Daoy (cell line): ENCODE measurements at places on chromosomes 11 and 22.
A peak's percentile ranks its signal among the peaks of the same experiment; 100 is the strongest.

DNA sequence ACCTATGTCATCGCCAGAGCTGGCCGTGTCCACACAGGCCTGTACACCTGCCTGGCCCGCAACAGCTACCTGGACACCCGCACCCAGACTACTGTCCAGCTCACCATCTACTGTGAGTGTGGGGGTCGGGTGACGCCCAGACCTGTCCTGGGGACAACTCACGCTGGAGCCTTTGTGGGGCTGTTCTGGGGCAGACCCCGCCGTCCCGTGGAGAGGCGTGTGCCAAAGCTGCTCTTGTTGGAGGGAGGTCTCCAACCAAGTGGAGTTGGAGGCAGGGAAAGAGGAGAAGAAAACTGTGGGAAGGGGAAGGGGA lies 4.3 kb downstream of the VSIG10L2 start:
- no peak for DNase-seq

GRCh38 chr11:123216249-123216648 lies 21.2 kb upstream of the CLMP start:
- DNase-seq, result no peak

DNA sequence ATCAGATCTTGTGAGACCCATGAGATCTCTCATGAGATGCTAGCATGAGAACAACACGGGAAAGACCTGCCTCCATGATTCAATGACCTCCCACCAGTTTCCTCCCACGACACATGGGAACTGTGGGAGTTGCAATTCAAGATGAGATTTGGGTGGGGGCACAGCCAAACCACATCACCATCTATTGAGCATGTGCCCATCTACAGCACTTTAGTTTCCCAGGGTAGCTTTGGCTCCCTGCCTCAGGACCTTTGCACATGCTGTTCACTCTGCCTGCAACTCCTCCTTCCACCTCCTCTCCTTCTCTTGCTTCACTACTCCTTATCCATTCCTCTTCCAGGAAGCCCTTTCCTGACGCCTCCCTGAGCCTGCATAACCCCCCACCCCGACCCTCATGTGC lies 17.2 kb downstream of the GRIK4 start:
- no peak for DNase-seq

GRCh38 chr11:88411265-88411664 lies 73.7 kb upstream of the CTSC start:
- peak; percentile 55 for DNase-seq

DNA sequence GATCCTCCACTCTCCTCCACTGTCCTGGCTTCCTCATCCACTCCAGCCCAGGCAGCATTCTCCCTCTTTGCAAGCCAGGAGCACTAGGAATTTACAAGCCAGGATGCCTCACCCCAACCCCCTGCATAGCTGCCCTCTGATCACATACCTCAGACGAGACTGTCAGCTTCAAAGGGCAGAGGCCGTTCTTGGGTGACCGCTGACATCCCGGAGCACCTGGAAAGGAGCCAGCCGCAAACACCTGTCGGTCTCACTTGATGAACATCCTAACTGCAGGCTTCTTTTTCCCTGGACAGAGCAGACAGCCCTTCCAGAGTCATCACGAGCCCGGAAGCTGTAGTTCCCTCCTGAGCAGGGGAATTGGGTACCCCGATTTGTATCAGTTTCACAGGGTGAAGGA lies 451.3 kb upstream of the B3GAT1 start:
- no peak for DNase-seq

DNA sequence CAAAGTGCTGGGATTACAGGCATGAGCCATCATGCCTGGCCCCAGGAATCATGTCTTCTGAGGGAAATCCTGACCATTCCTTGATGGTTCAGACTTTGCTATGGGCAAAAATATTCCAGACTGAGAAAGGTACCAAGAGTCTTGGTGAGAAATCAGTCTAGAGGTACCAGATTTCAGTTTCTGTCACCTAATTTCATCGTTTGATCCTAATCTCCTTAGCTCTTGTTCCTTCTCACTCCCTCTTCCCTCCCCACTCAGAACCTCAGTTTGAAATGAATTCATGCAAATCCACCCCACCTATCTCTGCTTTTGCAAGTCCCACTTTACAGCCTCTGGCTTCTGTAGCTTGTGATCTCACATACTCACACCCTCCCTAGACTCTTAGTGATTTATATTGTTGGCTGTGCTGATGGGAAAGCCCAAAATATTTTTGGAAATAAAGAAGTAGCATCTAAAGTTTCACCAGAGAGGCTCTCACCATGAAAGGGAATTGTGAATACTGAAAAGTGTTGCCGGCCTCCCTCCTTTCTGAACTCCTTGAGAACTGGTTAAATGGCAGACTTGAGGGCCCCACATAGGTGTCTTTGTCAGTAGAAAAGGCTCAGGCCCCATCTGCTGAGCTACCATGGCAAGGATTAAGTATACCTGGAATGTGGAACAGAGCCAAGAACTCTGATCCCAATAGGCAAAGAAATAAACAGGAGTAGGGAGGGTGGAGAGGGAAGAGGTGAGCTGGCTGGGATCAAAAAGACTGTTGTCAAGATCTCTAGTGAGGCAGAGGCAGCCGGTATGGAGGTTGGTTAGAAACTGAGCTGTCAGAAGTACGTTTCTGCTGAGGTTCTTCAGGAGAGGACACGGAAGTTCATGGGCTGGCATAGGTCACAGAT lies 190.5 kb upstream of the MTMR2 start:
- no peak for DNase-seq

GRCh38 chr11:71449596-71449995 lies 1.4 kb upstream of the DHCR7 start:
- DNase-seq, result no peak

- no peak for DNase-seq
Measured at GRCh38 chr11:16615480-16615879, 123.0 kb upstream of the C11orf58 start.

DNA sequence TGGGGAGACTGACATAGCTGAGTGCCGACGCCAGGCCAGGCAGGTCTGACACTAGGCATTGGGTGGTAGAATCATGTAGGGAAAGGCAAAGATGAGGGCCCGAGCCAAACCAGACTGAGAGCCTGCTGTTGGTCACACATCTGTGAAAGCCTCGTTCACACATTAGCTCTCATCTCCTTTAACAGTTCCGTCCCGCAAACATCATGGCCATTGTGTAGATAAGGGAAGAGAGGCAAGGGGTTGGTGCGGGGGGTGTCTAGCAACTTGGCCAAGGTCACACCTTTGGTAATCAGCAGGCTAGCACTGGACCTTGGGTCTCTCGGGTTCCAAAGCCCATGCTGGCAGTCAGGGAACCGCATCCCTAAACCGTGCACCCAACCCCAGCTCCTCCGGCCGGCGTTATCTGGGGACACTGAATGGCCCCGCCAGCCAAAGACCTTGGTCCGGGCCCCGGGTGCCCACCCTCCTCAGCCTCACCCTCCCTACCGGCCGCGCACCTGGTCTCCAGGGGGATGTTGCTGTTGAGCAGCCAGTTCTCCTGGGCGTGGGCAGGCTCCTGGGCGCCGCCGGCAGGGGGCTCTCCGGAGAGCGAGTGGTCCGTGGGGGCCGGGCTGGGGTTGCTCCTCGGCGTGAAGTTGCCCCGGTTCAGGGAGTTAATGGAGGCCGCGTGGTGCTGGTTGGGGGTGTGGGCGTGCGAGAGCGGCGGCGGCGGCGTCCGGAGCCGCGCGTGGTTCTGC lies 328.3 kb upstream of the NARS2 start:
- no peak for DNase-seq

GRCh38 chr22:32579529-32580220 lies 105.1 kb downstream of the FBXO7 start:
- DNase-seq, result peak; percentile 72

- peak; percentile 51 for DNase-seq
Measured at GRCh38 chr11:122367809-122368231, 251.8 kb upstream of the BLID start.

DNA sequence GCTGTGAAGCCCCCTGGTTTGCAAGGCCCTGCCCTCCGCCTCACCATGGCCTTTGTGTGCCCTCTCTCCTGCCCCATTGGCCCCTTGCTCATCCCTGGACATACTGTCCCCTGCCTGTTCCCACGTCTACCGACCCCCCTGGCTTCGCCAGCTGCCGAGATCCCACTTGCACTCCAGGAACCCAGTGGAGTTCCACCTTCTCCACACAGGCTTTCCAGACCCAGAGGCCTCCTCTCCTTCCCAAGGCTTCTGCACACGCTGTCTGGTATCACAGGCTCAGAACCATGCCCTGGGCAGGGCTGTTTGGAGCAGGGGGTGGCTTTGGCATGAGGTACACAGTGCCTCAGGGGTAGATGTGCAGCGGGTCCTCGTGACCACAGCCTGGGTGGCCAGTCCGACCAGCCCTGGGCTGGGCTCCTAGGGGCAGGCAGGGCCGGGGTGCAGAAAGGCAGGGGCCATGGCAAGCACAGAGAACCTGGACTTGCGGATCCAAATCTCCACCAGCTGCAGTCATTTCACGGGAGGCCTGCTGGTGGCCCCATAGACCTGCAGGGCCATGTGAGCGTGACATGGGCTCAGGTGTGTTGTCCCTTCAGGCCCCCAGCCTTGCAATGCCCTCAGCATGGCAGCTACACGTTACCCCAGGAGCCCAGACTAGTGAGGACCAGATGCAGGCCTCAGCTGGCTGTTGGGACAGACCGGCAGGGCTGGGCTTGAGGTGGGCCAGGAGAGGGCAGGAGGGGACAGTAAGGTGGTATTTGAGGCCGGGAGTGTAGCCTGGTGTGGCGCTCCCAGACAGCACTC lies 9.5 kb downstream of the GRK2 start:
- DNase-seq, result no peak

DNA sequence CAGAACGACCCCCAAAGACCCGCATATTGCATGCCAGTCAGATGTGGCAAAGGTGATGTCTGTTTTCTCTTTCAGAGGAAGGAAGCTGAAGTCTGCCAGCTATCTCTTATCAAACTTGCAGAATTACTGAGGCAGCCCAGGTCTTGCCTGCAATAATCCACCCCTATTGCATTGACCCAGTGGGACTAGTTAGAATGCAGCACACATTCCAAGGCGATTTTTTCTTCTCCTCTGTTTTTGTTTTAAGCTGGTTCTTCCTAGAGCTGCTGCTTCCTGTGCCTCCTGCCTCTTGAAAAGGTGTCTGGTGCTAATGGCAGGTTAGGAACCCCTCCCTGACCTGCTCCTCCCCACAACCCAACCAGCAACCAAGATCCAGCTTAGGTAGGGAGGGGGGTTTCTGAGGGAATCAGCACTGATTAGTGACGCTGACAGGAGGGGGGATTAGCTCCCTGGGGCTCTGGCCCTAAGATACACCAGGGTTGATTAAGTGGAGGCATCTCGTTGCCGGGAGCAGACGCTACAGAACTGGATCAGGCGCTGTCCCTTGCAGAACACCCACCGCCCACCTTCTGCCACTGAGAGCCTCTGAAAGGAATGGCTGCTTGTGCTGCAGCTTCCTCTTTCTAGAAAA lies 2.8 kb downstream of the NTM start:
- DNase-seq, result no peak

GRCh38 chr11:32171445-32171844 lies 80.6 kb downstream of the RCN1 start:
- DNase-seq, result no peak

GRCh38 chr22:45166932-45167331 lies 3.2 kb downstream of the NUP50 start:
- DNase-seq, result no peak

GRCh38 chr22:36304429-36304828 lies 51.5 kb downstream of the APOL1 start:
- DNase-seq, result no peak

DNA sequence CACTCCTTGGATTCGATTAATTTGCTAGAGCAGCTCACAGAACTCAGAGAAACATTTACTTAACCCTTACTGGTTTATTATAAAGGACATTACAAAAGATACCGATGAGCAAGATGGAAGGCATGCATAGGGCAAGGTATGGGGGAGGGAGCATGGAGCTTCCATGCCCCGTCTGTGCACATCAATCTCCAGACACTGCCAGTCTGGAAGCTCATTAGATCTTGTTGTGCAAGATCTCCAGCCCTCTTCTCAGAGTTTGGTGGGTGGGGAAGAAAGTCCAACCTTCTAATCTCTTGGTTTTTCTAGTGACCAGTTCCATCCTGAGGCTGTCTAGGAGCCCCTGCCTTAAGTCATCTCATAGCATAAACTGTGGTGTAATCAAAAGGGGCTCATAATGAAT lies 190.7 kb downstream of the UVRAG start:
- no peak for DNase-seq

DNA sequence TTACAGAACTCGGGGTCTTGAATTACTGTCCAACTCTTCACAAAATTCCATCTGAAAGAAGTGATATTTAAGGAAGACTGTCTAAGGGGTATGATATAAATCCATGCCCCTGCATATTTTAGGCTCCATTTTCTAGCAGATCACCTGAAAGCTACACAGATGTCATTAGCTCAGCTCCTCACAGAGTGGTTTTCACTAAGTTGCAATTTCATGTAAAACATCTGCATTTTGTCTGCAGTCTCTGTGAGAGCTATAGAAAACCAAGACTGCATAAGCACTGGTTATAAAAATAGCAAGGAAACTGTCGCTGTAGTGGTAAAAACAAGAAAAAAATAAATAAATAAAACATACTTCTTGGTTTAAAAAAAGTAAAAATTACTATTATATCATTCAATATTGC lies 103.4 kb downstream of the RPL27A start:
- no peak for DNase-seq

GRCh38 chr22:26857169-26857568 lies 199.8 kb downstream of the MIAT start:
- DNase-seq, result no peak

DNA sequence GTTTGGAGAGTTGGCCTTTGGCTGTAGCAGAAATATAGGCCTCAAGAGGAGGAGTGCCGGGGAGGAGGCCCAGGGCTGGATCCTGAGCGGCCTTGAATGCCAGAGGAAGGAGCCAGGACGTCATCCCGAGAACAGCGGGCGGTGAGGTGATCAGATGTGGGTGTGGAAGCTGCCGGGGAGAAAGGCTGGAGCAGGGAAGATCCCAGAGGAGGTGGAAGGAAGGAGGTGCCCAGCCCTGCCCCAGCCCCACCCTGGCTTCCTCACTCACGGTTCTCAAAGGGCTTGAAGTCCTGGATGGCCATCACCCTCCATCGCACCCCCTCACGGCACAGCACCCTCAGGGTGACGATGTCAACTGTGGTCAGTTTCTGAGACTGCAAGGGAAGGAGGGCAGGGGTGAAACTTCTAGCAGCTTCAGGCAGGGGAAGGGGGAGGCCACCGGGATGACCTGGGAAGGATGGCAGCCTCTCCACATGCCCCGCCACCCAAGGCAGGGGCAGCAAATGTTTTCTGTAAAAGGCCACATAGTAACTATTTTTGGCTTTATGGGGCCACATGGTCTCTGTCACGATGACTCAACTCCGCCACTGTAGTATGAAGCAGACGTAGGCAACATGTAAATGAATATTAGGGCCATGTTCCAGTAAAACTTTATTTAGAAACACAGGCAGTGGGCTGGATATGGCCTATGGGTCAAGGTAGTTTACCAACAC lies 10.7 kb downstream of the IL2RB start:
- DNase-seq, result no peak

DNA sequence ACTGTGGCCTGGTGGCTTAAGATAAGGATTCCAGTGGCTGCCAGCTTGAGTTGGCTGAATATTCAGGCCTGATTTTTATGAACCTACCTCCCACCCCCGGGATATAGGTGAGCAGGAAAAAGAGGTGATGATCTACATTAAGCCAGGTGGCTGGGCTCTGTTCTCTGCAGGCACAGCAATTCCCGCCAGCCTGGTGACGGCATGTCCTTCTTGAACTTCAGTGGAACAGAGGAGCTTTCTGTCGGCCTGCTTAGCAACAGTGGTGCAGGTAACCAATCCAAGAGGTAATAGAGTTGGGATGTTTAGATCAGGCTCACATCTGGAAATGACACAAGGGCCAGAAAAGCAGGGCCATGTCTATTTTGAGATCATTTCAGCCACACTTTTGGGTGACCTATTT lies 68.7 kb downstream of the DEPDC5 start:
- no peak for DNase-seq

- DNase-seq, result no peak
Measured at GRCh38 chr11:69726019-69726418, 22.2 kb upstream of the FGF19 start.
